ENCODE measurements at places on chromosomes 1 and 21.

GRCh38 chr1:46582972-46583371, 21.1 kb downstream of the MKNK1 start:
- DNase-seq, result no peak

GRCh38 chr1:85273397-85273796, 3.0 kb downstream of the BCL10 start:
- no peak for DNase-seq

GRCh38 chr1:27049100-27049499, 36.5 kb upstream of the TENT5B start:
- no peak for DNase-seq

- DNase-seq, result no peak
These were observed 39.0 kb upstream of the DENND1B start for GRCh38 chr1:197814306-197814705.

DNA sequence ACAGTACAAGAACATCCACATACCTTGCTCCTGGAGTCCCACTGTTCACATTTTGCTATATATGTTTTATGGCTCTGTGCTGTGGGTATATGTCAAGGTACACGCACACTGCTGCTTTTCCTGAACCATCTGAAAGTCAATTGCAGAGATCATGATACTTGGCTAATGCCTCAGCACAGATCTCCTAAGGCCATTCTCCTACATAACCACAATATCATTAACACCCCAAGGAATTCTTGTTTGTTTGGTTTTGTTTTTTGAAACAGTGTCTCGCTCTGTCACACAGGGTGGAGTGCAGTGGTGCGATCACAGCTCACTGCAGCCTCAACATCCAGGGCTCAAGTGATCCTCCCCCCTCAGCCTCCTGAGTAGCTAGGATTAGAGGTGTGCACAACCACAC, 16.0 kb downstream of the CTNNBIP1 start:
- DNase-seq, result no peak

DNA sequence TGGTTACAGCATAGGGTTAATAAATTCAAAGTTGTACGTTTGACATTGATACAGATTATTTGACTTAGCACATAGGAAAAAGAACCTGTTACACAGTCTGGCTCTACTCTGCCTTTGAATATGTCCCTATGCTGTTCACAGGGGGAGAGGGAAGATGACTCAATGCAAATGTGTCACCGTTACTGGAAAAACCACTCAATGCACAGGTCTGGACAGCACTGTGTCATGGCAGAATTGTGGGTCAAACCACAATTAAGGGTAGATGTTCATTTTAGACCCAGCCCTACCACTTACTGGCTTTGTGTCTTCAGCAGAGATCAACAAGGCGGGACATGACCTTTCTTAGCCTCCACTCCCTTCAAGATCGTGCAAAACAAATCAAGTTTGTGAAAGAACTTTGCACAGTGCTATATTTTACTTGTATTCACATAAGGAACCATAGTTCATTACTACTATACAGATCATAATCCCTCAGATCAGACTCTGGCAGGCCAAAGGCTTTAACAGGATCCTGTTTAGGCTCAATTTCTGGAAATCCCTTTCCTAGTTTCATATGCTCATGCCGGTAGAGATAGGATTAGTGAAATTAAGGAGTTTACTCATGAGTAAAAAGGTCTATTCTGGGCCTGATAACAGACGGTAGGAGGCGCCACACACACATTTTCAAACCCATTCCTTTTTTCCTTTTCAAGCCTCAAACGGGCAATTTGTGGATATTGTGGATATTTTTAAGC, 22.1 kb downstream of the EIF2D start:
- no peak for DNase-seq
